ENCODE measurements at places on chromosomes 7 and 10. TPM values are rescaled to one million over a fixed set of nuclear protein-coding genes. Genes with fewer than 3 reads are reported as not detected.

The GHRHR gene
- total RNA-seq = not detected

- H3K4me1 ChIP-seq = no peaks in the 10 kb centered on the region
- no peaks in the 10 kb centered on the region for H3K36me3 ChIP-seq
- H3K27me3 ChIP-seq = no peaks in the 10 kb centered on the region
- no peak overlapping the region for H3K27ac ChIP-seq
- no peak for DNase-seq
- no peak overlapping the region for H3K4me3 ChIP-seq
These were observed 34.6 kb upstream of the BTRC start for GRCh38 chr10:101319241-101319915.

GRCh38 chr7:16669581-16669980 is 23.6 kb downstream of the BZW2 start:
- H3K4me3 ChIP-seq = no peak overlapping the region
- no peaks in the 10 kb centered on the region for H3K4me1 ChIP-seq
- H3K27ac ChIP-seq = peak overlapping the region; percentile 71
- DNase-seq = no peak
- no peaks in the 10 kb centered on the region for H3K36me3 ChIP-seq
- H3K27me3 ChIP-seq = no peaks in the 10 kb centered on the region

DNA sequence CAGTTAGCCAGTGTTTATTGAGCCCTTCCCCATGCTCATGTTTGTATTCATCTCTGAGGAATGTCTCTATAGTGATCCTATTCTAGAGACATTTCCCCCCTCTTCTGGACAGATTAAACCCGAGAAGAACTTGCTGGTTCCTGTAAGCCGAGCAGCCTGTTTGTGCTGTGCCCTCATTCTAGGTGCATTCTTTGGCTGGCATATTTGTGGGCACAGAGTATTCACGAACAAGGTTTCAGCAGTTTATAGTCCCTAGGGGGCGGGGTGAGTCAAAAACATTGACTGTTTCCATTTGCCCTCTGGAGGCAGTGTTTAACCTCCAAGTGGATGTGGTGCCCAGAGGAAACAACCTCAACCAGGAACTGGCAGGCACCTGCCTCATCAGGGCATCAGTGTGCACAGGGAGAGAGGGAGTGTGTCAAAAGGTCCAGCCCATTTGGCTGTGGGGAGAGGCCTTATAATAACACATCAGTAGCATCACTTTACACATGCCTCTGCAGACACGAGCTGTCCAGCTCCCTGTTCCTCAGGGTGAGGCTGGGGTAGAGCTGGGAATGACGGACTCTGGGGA is 273.3 kb upstream of the LRGUK start:
- no peak overlapping the region for H3K4me3 ChIP-seq
- H3K27ac ChIP-seq = no peak overlapping the region
- no peaks in the 10 kb centered on the region for H3K27me3 ChIP-seq
- no peaks in the 10 kb centered on the region for H3K36me3 ChIP-seq
- DNase-seq = no peak

DNA sequence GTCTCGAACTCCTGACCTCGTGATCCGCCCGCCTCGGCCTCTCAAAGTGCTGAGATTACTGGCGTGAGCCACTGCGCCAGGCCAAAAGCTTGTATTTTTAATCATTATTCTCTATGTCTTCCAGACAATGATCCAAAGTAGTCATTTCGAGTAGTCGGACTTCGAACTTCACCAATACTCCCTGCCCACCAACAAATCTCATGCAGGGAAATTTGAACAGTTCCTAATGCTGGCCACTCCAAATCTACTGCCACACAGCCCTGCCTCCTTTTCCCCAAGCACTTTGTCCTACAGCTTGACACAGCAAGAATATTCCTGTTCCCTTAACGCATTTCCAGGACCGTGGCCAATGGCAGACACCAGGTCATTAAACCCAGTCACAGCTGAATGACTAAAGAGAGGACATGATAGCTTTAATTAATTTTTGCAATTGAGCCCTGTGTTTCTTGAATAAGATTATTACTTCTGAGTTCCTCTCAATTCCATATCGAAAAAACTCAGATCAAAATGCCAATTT is 142.3 kb upstream of the NRP1 start:
- DNase-seq = no peak
- H3K27ac ChIP-seq = no peak overlapping the region
- H3K27me3 ChIP-seq = no peaks in the 10 kb centered on the region
- H3K36me3 ChIP-seq = no peaks in the 10 kb centered on the region

The CBX3 gene
- total RNA-seq = 178 TPM

The C10orf90 gene
- total RNA-seq = not detected

The LMOD2 gene
- total RNA-seq = not detected

GRCh38 chr10:84114088-84114667 is 25.1 kb upstream of the GHITM start:
- no peak for DNase-seq
- no peak overlapping the region for H3K27ac ChIP-seq
- no peak overlapping the region for H3K4me3 ChIP-seq
- H3K27me3 ChIP-seq = no peaks in the 10 kb centered on the region

DNA sequence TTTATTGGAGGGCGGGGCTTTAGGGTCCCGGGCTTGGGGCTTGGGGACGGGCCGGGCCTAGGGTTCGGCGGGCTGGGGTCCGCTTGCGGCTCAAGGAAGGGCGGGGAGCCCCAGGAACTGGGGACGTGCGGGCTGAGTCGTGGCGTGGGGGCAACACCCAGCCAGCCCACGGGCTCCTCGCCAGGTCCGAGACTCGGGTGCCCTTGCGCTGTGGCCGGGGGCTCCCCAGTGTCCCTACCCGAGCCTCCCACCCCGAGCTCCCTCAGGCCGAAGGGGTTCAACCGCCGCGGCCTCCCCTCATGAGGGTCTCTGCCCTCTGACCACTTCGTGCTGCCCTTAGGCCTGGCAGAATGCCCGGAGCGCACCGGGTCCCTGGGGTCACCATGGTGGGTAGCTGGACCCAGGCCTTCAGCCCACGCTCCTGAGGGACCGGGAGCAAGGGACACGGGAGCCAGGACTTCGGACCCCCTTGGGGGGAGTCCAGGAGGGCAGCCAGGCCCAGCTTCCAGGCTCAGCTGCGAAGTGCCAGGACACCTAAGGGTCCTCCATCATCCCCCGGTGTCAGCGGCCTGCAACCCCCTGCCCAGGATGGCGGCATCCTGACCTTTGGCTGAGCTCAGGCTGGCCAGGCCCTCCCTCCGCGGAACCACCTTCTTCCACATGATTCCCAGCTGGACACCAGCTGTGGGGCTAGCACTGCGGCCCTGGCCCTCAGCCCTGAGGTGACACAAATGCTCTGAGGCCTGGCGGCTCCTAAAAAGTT is 524 bp upstream of the FUOM start:
- H3K4me1 ChIP-seq = no peaks in the 10 kb centered on the region
- H3K4me3 ChIP-seq = no peak overlapping the region
- no peak for DNase-seq
- H3K27me3 ChIP-seq = no peaks in the 10 kb centered on the region

GRCh38 chr10:119398996-119399395 is 143.5 kb downstream of the RGS10 start:
- no peaks in the 10 kb centered on the region for H3K4me1 ChIP-seq
- DNase-seq = no peak
- no peaks in the 10 kb centered on the region for H3K27me3 ChIP-seq
- H3K36me3 ChIP-seq = no peaks in the 10 kb centered on the region
- H3K4me3 ChIP-seq = no peak overlapping the region

DNA sequence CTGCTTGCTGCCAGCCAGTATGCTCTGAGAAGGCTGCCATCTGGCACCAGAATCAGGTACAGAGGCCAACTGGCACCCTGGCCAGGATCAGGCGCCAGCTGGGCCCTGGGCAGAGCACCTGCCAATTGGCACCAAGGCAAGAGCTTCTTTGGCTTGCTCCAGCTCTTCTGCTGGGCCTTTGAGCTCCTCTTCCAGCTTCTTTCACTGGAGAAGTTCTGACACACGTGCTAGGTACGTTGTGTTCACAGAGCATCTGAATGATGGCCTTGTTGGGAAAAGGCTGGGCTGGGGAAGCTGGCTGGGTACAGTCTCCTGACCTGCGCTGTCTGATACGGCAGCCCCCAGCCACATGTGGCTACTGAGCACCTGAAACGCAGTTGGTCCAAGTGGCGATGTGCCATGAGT is 31.7 kb upstream of the OPALIN start:
- H3K27me3 ChIP-seq = no peaks in the 10 kb centered on the region
- no peak overlapping the region for H3K4me3 ChIP-seq
- no peaks in the 10 kb centered on the region for H3K36me3 ChIP-seq
- H3K4me1 ChIP-seq = no peaks in the 10 kb centered on the region
- DNase-seq = peak; percentile 47
- H3K27ac ChIP-seq = no peak overlapping the region

GRCh38 chr7:132666774-132667172 is 90.5 kb upstream of the PLXNA4 start:
- H3K27me3 ChIP-seq = no peaks in the 10 kb centered on the region
- no peak overlapping the region for H3K4me3 ChIP-seq
- H3K4me1 ChIP-seq = no peaks in the 10 kb centered on the region
- H3K36me3 ChIP-seq = no peaks in the 10 kb centered on the region
- no peak overlapping the region for H3K27ac ChIP-seq

The POLL gene
- 19.5 TPM for total RNA-seq

The GRM3 gene
- not detected for total RNA-seq

DNA sequence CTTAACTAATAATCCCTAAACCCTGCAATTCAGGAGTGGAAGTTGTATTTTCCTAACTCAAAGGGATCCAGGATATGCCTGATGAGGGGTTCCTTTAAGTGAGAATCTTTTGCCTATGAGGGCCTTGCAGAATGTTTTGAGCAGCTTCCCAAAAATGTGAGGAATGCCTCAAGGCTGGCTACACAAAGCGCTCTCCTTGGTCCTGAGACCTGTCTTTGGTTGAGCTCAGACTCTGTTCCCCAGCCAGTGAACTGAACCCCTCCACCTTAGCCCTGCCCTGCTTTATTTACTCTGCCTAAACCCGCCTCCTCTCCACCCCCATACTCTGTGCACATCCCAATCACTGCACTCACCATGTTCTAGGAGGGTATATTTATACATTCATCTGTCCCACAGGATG is 108.6 kb downstream of the NRCAM start:
- H3K27ac ChIP-seq = no peak overlapping the region
- no peak for DNase-seq
- H3K4me3 ChIP-seq = no peak overlapping the region
- H3K27me3 ChIP-seq = no peaks in the 10 kb centered on the region
- no peaks in the 10 kb centered on the region for H3K4me1 ChIP-seq
- H3K36me3 ChIP-seq = no peaks in the 10 kb centered on the region

GRCh38 chr10:28179006-28179742 is 123.7 kb downstream of the MPP7 start:
- no peak overlapping the region for H3K27ac ChIP-seq
- H3K36me3 ChIP-seq = no peaks in the 10 kb centered on the region
- no peaks in the 10 kb centered on the region for H3K27me3 ChIP-seq
- H3K4me1 ChIP-seq = no peaks in the 10 kb centered on the region
- no peak overlapping the region for H3K4me3 ChIP-seq
- DNase-seq = peak; percentile 21

The FAM25C gene
- not detected for total RNA-seq

The ZPBP gene
- 0.62 TPM for total RNA-seq

The MIOS gene
- 124 TPM for total RNA-seq

- no peaks in the 10 kb centered on the region for H3K4me1 ChIP-seq
- H3K27me3 ChIP-seq = no peaks in the 10 kb centered on the region
These were observed 3.4 kb upstream of the ADCK2 start for GRCh38 chr7:140669352-140669751.

The ADAM12 gene
- total RNA-seq = 60.8 TPM

DNA sequence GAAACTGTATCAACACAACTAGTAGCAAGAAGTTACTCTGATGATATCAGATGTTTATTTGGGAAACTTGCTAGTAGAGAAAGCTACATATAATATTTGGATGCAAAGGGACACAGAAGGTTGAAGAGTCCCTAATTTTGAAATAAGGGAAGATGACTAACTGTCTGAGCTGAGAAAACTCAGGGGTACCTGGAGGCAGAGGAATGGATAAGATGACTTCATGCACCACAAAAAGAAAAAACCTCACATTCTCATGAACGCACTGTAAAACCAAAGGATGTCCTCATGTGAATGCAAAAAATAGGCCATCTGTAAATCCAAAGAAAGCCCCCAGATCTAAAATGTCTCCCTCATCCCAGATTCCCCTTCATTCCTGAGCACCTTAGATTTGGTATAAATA is 29.3 kb downstream of the PRSS2 start:
- H3K27me3 ChIP-seq = no peaks in the 10 kb centered on the region
- H3K27ac ChIP-seq = no peak overlapping the region
- DNase-seq = no peak
- H3K36me3 ChIP-seq = no peaks in the 10 kb centered on the region
- H3K4me1 ChIP-seq = no peaks in the 10 kb centered on the region

DNA sequence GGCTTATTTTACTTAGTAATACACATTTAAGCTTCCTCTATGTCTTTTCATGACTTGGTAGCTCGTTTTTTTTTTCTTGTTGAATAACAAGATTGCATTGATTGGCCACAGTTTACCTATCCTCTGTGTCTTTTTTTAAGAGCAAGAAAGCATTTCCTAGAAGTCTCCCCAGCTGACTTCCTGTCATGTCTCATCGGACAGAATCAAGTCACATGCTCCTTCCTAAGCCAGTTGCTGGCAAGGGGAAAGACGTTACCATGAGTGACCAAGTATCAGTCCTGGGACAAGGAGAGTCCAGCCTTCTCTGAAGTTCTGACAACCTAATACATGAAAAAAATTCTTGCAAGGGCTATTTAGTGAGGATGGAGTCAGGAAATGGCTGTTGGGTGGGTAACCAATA is 24.9 kb upstream of the SFRP5 start:
- no peaks in the 10 kb centered on the region for H3K4me1 ChIP-seq
- no peaks in the 10 kb centered on the region for H3K36me3 ChIP-seq
- no peak overlapping the region for H3K4me3 ChIP-seq
- no peaks in the 10 kb centered on the region for H3K27me3 ChIP-seq
- no peak for DNase-seq
- no peak overlapping the region for H3K27ac ChIP-seq

- DNase-seq = no peak
- H3K4me3 ChIP-seq = no peak overlapping the region
- H3K27ac ChIP-seq = peak overlapping the region; percentile 73
- H3K36me3 ChIP-seq = no peaks in the 10 kb centered on the region
These were observed 13.9 kb downstream of the HDAC9 start for GRCh38 chr7:18509481-18509880.

DNA sequence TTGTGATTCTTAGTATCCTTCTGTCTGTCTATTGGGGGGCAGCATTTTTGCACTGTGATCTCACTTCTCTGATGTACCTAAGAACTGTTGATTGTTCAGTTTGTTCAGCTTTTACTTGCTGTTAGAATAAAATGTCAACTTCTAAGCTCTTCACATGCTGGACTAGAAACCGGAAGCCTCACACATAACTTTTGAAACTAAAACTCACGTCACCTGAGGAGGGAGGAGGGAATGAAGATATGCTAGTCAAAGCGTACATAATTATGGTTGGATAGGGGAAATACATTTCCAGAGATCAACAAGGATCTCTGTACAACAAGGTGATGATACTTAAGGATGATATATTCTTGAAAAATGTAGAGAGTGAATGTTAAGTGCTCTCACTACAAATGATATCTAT is 609.7 kb downstream of the INHBA start:
- H3K4me1 ChIP-seq = no peaks in the 10 kb centered on the region
- no peak overlapping the region for H3K27ac ChIP-seq
- no peaks in the 10 kb centered on the region for H3K36me3 ChIP-seq
- no peak for DNase-seq

Data from uterus (tissue), 4 donors.